Stimulated activated CD8-positive, alpha-beta memory T cell treated with anti-CD3 and anti-CD28 coated beads, Interleukin-4, amount 100 ng/mL, for 1 hour (primary cell): ENCODE measurements at places on chromosomes 4 and X.

DNA sequence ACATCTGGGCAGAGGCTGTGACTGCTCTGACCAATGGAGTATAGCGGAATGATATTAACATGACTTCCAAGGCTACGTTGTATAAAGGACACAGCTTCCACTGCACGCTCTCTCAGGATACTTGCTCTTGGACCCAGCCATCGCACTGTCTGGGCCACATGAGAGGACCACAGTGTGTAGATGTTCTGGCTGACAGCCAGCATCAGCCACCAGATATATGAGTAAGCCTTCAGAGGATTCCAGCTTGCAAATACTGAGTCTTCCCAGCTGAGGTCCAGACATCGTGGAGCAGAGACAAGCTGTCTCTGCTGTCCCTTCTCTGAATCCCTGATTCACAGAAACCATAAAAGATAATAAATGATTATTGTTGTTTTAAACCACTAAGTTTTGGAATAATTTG is 146.8 kb upstream of the USP9X start:
- DNase-seq = no peak

GRCh38 chrX:38268011-38268410 is 47.3 kb upstream of the SRPX start:
- DNase-seq = no peak

- peak; percentile 17 for DNase-seq
Observed at GRCh38 chr4:78776729-78777575, 802 bp downstream of the BMP2K start.

DNA sequence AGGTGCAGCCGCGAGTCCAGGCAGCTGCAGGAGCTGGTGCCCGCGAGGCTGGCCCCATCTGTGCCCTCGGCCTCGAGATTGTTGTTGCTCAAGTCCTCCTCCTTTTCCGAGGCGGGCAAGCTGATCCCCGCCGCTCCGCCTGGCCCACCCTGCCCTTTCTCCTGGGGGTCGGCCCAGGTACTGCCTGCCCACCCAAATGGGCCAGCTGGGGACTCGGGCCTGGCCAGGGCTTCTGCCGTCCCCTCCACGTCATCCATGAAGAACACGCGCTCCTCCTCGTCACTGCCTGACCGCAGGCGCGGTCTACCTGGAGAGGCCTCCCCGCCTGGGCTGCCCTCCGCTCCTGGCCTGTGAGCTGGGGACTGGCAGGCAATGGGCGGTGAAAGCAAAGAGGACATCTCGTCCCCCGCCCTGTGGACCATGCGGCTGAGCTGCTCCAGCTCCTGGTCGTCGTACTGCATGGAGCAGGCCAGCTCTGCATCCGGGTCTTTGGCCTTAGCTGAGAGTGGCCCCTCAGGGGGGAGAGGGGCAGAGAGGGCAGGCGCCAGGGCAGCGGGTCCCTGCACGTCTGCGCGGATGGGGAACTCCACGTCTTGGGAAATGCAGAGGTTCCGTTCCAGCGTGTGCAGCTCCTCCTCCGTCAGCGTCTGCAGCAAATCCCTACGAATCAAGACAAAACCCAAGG is 43.1 kb upstream of the MXD4 start:
- DNase-seq = no peak

DNA sequence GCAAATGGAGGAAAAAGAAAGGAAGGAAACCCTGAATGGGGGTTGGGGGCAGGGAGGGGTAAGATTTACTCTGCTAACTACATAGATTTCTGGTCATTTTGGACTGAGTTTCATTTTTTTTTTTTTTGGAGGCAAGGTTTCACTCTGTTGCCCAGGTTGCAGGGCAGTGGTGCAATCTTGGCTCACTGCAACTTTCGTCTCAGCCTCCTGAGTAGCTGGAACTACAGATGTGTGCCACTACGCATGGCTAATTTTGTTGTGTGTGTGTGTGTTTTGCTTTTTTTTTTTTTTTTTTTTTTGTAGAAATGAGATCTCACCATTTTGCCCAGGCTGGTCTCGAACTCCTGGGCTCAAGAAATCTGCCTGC is 223.5 kb downstream of the APBB2 start:
- DNase-seq = no peak

DNA sequence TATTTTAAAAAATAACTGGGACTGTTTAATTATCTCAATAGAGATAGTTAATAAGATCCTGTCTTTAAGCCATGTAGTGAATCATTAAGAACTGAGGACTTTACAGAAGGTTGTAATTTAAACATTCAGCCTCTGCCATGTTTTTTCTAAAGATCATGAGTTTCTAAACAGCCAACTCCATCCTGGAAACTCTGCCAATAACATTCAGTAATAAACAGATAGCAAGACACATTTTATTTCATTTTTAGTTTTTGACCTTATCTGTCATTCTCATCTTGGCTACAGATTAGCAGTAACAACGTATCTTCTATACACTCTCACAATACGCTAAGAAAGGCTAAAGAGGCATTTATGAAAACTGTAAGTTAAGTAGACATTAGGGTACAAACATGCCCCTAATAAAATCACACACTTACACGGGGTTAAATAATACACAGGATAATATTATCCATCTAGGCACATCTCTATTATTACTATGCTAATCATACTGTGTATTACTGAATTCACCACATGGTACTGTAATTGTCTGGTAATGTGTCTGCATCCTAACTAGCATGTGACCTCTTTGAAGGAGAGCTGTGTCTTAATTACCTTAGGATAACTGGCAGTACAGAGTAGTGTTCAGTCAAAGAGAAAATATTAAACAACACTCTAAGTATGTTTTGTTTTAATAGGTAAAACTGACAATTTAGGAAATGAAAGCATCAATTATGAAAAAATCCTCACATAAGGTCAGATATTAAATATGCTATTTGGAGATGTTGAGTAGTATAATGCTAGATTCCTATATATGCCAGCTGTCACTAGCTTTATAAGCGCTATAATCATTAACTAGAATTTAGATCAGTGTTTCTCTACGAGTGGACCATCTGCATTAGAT is 122.4 kb upstream of the NAP1L5 start:
- no peak for DNase-seq

DNA sequence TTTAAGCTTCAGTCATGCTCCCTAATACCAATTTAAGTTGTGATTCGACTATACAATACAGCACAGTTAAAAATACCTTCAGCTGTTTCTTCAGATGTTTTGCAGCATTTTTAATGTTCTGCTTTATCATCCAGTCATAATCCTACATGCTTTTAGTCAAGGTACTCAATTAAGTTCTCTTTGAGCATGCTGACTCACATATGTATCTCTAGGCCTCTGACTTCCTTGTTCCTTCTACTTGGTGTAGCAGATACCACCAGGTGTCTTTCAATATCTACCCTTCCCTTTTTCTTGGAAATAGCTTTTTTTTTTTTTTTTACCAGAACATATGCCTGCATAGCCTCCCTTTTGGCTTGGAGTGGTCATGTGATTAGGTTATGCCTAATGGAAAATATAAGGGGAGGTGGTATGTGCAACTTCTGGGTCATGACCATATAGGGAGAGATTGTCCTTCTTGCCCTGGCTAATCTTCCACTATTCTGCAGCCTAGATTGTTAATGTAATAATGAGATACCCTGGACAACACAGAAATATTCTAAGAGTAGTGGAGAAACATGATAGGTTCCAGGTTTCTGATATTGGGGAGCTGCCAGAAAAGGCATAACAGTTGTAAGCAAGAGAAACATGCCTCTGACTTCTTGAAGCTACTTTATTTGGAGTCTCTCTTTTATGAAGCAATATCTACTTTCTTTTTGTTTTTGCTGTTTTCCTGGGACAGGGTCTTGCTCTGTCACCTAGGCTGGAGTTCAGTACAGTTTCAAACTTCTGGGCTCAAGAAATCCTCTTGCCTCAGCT is 737.2 kb upstream of the SLIT2 start:
- DNase-seq = no peak

DNA sequence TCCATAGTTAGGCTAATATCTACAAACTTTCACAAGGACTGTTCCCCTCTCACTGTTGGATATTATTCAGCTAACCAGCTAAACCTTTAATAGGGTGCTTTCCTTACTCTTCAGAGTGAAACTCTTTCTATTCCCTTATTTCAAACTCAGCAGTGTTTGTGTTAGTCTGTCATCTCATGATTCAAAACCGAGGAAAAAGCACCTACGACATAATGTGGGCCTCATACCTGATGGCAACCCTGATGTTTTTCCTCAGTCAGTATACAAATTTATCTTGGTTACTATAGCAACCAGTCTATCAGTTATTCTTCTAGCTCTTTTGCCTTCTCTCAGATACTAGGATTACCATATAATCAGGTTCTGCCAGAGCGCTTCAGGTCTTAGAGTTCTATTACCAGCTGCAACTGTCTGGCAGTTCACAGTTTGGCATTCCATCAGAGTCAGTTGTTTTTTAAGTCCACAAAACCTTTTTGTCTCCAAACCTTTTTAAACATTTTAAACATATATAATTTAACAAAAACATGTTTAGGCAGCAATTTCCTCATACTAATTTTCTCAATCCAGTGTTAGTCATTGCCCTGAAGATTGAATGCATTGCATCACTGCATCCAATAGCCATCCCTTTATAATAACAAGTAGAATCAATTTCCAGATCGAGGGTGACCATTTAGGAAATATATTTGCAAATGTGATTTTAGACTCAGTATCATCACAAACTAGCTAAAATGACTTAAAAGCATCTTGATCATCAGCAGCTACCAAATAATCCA is 7.4 kb downstream of the WDR44 start:
- DNase-seq = no peak

- no peak for DNase-seq
Observed at GRCh38 chrX:65196758-65197360, 220.6 kb upstream of the ZC4H2 start.

- DNase-seq = no peak
Observed at GRCh38 chr4:151417766-151418376, 8.9 kb downstream of the FHIP1A start.

GRCh38 chr4:137514406-137515111 is 17.7 kb downstream of the PCDH18 start:
- DNase-seq = no peak

- no peak for DNase-seq
Observed at GRCh38 chrX:1483843-1484637, 31.3 kb upstream of the ASMTL start.

GRCh38 chrX:71366674-71367256 is 608 bp downstream of the TAF1 start:
- DNase-seq = no peak

DNA sequence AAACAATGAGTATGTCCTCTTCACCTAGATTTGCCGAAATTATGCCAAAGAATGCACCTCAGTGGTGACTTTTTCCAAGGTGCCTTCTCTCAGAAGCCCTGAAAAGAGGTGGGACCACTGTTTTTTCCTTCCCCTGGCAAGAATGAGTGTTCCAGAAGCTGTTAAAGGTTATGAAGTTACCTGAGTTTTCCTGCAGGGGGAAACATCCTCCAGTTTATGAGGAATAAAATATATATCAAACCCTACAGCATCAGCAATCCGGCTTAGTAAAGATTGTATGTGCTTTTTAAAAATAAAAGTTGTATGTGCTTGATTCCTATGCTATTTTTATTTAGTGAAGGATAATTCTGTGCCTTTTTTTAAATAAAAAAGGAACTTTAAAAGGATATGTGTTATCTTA is 73.3 kb downstream of the RBM46 start:
- no peak for DNase-seq

- no peak for DNase-seq
Observed at GRCh38 chr4:71772592-71772991, 11.3 kb downstream of the GC start.

- DNase-seq = no peak
Observed at GRCh38 chrX:124395145-124395880, 49.0 kb downstream of the SH2D1A start.

- DNase-seq = no peak
Observed at GRCh38 chr4:38560768-38561558, 103.0 kb upstream of the KLF3 start.

DNA sequence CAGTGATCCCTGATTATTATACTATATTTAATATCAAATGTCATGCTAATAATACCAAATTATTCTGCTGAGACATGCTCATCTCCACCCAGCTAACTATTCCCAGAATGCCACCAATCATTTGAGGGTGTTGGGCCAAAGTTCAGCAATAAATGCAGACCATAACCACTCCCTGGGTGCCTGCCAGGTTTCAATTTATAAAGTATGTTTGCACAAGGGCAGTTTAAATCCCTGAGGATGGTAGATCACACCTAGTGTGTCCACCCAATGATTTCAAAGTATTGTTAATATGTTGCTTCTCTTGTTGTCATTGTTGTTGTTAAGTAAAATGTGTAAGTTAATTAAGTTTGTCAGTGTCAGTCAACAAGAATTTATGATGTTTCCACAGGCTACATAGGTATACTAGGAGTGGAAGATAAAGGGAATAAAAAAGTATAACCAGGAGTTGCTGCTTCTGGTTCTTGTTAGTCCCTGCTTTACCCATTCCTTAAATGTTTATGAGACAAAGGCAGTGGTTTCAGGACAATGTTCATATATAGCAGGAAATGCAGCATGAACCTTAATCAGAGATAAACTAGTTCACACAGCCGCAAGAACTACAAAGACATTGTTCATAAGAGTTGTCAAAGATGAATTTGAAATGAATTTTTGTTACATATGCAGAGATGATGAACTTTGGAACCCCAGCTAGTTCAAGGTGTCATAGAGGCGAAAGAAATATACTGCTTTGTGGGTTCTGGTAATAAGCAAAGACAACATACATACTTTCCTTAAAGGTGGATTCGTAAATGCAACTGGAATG is 25.5 kb downstream of the HPGD start:
- DNase-seq = no peak

DNA sequence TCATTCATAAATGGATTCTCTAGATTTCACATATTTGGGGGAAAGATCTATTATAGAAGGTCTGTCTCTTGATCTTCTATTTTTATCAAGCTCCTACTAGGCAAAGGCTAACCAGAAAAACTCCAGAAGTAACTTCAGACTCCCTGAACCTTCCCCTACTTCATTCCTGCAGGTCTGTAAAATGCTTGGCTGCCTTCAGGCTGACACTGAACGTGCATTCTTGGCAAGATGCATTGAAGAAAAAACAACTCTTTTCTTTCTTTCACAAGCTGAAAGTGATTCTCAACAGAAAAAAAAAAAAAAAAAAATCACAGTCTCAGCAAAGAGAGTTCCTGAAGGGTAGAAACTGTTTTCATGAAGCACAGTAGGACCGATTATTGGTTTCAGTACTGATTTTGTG is 12.7 kb downstream of the OPHN1 start:
- DNase-seq = no peak

DNA sequence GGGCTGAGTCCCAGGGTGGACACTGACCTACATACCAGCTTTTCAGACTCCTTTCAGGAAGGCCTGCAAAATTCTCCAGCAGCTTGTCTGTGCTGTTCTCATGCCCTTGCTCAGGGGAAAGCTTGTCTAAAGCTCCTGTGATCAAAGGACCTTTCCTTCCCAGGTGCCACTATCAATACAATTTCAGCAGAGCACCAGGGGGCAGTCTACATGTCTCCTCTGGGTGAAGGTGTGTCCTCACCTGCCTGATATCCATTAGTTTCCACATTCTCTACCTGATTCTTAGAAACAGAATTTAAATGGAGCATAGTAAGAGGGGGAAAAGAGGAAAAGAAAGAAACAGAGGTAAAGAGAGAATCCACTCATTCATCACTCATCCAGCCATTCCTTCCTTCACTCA is 114.2 kb downstream of the PPARGC1A start:
- no peak for DNase-seq
